ENCODE measurements at places on chromosomes 2 and 18.

DNA sequence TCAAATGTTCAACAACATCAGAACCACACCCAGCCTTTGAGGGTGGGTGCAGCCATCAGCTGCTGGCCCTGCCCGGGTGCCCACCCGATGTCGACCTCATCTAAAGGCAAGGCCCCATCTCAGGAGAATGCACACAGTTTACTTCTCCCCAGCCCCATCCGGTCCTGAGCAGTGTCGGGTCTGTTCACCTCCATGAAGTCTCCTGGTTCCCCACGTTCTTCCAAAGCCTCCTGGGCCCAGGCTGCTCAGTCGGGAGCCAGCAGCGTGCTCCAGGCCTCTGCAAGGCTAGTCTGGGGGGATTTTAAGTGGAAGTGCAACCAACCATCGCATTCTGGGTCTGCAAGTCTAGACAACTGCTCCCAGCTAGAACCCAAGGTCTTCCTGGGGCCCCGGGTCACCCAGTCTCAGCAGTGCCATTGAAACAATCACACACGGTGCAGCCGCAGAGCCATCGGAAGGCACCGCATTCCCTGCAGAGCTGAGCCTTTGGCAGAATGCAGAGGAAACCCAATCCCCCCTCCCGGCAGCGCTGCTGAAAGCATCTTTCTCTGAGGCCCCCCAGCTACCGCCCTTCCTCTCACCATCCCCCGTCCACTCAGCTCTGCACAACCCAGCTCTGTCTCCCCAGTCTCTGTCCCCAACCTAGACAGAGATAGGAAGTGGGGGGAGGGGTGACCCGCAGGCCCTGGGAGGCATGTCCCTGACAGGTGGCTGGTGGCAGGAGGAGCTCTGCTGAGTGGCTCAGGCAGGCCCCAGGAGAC lies 8.5 kb downstream of the ESPNL start:
- DNase-seq: no peak

DNA sequence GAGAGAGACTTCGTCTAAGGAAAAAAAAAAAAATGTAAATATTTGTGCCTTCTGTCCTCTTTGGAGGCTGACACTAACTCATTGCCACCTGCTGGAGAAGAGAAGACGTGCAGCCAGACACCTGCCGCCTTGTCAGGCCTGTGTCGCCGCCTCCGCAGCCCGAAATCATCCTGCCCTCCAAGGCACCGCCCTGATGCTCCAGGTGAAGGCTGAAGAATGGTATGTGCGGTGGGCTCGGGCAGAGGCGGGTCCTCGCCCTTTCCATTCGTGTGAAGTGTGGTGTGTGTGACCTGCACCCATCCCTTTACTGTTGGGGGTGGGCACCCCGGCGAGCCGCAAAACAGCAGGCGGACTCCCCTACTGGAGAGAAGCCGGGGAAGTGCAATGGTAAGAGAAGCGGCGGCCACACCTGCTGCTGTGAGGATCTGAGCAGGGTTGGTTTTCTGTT lies 60.4 kb downstream of the FAM161A start:
- peak; percentile 3 for DNase-seq

- no peak for DNase-seq
Measured at GRCh38 chr2:16613539-16614011, 52.1 kb downstream of the CYRIA start.

GRCh38 chr2:86352137-86352726 lies 14.8 kb upstream of the REEP1 start:
- DNase-seq: no peak

- no peak for DNase-seq
Measured at GRCh38 chr2:217121565-217121964, 261.7 kb upstream of the TNP1 start.

GRCh38 chr2:188399159-188399558 lies 107.5 kb downstream of the GULP1 start:
- no peak for DNase-seq

DNA sequence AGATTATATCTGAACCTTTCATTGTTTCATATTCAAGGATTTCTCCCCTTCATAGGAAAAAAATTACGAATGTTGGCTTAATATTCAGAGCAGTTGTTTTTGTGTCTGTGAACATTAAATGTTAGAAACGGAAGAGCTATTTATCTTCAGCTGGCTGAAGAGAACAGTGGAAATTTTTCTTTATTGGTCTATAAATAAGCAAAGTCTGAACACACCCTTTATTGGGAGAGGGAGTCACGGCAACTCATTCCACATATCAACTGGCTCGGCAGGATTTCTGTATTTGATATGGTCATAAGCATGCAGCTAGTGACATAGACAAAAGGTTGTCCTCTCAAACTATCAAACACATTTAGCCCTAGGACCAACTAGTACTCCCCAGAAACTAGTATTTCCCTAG lies 468.4 kb upstream of the HNRNPA3 start:
- DNase-seq: no peak

GRCh38 chr18:38690626-38691025 lies 1125.0 kb upstream of the CELF4 start:
- DNase-seq: no peak

- DNase-seq: no peak
Measured at GRCh38 chr18:31445908-31446307, 1.6 kb upstream of the DSG3 start.

GRCh38 chr18:51054764-51055163 lies 24.8 kb downstream of the SMAD4 start:
- DNase-seq: no peak
